ENCODE measurements at places on chromosomes 4 and X.

DNA sequence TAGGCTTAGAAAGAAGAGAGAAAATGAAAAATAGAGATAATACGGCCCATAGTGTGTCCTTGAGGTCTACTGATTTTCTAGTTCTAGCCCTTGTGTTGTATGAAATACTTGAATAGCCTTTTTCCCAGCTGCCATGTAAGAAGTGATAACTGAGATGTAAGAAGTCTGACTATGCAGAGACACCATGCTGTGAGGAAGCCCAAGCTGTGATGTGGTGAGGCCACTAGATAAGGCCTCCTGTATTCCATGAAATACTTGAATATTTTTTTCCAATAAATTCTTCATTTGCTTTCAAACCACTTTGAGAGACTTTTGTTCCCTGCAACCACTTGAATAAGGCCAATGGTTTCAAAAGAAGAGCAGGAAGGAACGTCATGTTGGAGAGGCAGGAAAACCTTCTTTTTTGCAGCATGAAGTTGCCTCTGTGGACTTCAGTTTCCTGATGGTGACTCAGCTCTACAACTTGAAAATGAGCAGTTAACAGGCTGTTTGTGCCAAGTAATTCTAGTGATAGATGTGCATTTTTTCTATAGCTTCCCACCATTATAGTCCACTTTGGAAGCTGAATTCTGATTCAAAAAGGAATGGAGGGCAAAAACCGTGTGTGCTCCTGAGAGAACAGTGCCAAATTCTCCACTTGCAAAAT lies 25.5 kb upstream of the FAM9C start:
- DNase-seq, result no peak

GRCh38 chr4:19494961-19495360 lies 756.7 kb upstream of the SLIT2 start:
- DNase-seq, result no peak

GRCh38 chr4:189838821-189839497 lies 101.7 kb upstream of the FRG1 start:
- DNase-seq, result no peak

- DNase-seq, result no peak
These were observed 97.4 kb downstream of the DCTD start for GRCh38 chr4:182819751-182820150.

DNA sequence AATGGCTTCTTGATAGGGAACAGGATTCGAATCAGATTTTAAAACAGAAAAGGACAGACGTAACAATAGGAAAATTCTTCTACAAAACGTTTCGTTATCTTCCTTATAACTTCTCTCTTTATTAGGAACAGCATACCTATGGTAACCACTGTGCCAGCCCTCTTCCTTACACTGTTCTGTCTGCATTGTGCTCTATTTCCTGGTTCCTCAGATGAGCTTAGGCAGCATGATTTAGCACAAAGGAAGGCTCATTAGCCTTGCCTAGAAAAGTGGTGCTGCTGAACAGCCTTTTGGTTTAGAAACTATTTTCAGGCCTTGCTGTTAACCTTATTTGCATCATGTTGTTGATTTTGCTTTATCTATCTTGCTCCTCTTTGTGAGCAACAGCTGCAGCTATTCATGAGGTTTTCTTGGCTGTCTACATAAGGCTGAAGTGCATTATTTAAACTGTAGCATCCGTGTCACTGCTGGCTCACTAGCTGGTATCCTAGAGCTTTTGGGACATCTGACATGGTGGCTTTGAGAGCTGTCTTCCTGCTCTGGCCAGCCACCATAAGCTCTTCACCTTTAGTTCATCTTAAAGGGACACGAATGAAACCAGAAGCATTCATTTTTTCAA lies 69.9 kb upstream of the NRK start:
- DNase-seq, result no peak

GRCh38 chr4:156196722-156197121 lies 243.1 kb upstream of the CTSO start:
- DNase-seq, result no peak

DNA sequence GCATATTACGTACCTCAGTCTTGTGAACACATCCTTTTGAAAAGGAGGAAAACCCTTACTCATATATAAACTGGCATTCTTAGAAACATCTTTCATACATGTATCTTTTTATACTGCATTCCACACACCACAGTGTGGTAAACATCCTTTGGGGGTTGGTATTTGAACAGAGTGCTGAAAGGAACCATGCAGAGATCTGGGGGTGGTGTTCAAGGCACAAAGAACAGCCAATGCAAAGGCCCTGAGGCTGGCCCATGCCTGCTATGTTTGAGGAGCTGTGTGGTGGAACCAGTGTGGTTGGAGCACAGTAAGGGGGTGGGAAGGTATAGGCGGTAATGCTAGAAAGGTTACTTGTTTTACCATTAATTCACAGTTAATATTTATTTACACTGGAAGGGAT lies 2.0 kb downstream of the ELK1 start:
- no peak for DNase-seq

DNA sequence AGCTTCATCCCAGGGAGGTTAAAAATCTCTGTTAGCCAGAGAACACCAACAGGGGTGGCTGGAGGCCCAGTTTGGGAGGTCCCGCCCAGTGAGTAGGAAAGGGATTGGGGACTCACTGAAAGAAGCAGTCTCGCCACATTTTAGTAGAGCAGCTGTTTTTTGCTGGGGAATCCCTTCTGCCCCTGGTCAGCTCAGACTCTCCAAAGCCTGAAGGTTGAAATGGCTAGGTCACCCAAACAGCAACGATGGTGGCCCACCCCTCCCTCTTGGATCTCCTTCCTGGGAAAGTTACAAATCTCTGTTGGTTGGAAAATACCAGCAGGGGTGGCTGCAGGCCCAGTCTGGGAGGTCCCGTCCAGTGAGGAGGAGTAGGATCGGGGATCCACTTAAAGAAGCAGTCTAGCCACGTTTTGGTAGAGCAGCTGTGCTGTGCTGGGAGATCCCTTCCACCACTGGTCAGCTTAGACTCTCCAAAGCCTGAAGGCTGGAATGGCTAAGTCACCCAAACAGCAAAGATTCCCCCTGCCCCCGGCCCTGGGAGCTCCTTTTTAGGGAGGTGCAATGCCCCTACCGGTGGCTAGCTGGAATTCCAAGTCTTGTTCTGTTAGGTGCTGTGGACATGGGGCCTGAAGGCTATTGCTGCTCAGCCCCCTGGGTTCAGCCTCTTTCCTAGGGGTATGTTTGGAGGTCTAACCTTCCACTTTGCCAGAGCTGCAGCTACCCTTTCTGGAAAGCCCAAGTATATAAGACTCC lies 40.0 kb upstream of the TEX13A start:
- no peak for DNase-seq

- no peak for DNase-seq
These were observed 609.3 kb downstream of the FSTL5 start for GRCh38 chr4:161554372-161554990.

GRCh38 chr4:88734403-88734949 lies 36.8 kb upstream of the NAP1L5 start:
- no peak for DNase-seq

DNA sequence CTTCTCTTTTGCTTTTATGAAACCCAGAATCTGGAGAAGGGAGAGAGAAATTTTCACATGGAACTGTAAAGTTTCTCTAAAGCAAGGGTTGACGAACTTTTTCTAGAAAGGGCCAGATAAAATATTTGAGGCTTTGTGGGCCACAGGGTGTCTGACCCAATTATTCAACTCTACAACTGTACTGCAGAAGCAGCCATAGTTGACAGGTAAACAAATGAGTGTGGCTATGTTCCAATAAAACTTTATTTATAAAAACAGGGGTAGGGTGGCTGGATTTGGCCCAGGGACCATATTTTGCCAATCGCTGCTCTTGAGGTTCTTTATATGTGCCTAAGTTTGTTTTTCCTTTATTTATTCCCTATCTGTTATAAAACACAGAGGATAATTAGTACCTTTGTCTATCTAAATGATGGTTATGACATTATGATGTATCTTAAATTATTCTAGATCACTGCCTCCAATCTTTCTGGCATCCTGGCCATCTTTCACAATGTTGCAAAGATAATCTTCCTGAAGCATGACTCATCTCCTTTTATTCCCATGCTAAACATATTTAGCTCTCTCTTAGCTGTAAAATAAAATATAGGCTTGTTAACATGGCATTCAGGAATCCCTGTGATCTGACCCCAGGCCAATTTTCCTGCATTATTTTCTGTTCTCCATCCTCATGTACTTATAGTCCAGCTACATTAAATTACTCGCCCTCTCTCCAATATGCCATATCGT lies 106.8 kb upstream of the CBLL2 start:
- no peak for DNase-seq

DNA sequence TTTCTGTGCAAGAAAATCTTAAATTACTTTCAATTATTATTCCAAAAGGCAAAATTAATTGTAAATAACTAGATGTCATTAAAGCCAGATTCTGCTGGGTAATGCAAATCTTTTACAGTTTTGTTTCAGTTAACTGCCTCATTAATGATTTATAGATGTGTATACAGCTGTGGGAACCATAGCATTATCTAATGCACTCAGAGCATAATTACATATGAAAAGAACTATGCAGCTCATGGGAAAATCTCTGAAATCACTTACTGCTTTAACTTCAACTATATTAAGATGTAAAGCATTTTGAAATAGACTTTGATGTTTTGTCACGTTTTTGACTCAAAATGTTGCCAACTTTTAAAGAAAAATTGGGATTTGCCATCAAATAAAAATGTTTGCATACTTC lies 630.3 kb upstream of the KLHL4 start:
- DNase-seq, result no peak

- no peak for DNase-seq
These were observed 645.4 kb upstream of the TENM3 start for GRCh38 chr4:181597766-181598165.

DNA sequence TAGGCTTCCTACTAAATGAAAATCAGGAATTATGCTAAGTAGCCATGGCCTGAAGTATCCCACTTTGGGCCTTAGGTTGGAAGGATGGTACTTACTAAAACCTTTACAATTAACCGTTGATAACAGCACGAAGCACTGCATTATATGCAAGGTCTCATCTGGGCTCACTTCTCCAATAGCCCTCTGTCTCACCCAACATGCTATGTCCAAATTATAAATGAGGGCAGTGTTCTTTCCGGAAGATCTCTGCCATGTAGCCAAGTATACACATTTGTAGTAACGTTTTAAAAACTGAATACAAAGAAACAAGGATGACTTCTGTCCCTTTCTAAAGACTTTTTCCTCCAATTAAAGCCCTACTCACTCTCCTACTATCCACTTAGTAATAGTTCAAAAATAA lies 51.6 kb downstream of the SCFD2 start:
- no peak for DNase-seq

DNA sequence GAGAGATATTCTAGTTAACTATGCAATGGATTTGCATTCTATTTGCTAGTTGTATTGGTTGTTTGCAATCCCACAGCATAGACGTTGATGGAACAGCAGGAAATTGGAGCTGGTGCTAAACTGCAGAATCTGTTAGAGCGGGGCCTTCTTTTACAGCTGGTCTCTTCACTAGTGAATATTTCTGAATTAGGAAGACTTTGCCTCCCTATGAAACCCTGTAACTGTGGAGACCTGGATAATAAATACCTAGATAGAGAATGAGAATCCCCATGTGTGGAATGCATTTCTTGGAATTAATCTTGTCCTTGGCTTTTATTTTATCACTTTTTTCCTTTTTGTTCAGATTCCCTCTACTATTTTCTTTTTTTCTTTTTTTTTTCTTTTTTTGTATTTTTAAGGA lies 109.7 kb downstream of the SHROOM3 start:
- no peak for DNase-seq

GRCh38 chr4:73376976-73377375 lies 27.1 kb upstream of the ALB start:
- no peak for DNase-seq

- DNase-seq, result no peak
These were observed 1162.8 kb upstream of the PRKX start for GRCh38 chrX:4876268-4876667.

- DNase-seq, result no peak
These were observed 20.7 kb downstream of the OFD1 start for GRCh38 chrX:13755254-13755653.

GRCh38 chr4:3268395-3269104 lies 19.6 kb downstream of the MSANTD1 start:
- no peak for DNase-seq

DNA sequence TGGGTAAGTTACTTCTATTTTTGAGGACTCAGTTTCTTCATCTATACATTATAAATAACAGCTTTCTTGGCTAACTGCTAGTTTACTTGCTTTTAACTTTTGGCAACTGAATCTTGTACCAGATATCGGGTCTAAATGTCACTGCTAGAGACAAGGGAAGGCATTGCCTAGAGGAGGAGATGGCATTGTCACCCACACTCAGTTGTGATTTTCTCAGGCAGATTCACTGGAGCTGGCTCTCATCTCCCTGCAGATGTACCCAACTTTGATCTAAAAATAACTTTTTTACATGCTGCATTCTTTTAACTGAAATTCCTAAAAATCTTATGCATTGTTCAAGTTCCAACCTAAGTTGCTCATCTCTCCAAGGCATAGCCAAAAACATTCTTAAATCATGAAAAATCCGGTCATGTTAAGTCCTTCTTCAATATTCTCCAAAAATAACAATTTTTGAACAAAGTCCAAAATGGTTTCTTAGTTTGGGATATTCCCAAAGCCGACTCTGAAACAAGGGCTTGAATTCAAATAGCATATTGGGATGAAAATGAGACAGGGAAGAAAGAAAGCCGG lies 469.0 kb upstream of the BOD1L1 start:
- DNase-seq, result no peak
